ENCODE measurements at places on chromosomes 5 and 9.

DNA sequence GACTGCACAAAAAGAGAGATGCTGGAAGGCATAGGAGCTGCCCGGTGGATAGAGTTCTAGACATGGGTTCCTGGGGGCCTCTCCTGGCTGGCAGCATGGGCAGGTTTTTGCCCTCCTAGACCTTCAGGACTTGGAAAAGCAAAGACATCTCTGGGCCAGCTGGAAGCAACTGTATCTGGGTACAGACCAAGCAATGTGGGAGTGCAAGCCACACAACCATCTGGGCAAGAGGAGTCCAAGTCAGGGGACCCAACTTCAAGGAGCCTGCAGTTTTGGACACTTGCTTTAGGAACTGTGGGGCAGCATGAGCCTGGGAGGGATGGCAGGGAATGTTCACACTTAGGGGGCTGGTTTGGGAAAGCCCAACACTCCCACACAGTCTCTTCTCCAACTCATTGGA, 323.3 kb downstream of the GADD45G start:
- no peak for DNase-seq

DNA sequence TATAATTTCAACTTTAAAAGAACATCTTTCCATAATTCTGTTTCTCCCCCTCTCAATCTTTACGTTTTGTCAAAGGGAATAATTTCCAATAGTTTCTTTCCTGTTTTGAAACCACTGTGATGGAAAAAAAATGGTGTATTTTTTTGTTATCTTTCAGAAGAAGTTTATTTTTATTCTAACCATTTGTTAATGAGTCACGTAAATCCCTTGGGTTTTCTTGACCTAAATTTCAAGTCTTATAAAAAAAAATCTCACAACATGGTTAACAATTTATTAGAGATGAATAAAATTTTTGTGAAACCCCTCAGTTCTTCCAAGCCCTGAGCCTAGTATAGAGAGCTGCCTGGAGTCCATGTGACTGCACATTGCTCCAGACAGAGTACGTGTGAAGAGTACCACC, 106.1 kb upstream of the FBXL17 start:
- no peak for DNase-seq

DNA sequence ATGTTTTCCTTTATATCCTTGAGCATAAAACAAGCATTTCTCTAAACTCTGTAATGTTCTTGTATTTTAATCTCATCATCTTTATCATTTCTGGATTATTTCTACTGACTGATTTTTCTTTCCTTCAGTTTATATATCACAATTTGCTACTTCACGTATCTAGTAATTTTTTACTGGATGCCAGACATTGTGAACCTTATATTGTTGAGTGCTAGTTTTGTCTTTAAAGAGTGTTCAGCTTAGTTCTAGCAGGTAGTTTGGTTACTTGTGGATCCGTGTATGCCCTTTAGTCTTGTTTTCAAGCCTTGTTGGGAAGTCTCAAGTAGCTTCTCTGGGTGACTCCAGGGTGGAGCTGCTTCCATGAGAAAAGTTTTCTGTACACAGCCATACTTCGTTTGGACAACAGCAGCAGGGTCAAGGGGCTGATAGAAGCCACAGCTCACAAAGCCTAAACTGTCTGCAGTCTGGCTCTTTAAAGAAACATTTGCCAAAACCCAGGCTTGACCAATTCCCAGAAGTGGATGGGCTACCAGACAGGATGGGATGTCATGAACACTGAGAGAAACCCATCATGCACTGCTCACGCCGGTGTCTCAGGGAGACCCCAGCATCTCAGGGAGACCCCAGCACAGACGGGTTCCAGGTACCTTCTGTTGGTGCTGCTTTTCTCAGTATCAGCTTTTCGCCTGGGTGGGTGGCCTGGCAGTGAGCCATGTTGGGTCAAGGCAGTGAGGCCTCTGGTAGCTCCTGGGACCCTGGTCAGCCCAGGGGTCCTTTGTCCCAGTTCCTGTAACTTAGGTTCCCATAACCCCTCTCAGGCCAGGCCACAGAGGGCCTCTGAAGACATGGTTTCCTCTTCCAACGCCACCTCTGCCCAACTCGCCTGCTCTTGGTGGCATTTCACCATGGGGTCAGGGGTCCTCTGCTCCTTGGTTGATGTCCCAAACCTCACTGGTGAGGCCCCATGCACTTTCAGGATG, 29.1 kb downstream of the TRIP13 start:
- DNase-seq: no peak

DNA sequence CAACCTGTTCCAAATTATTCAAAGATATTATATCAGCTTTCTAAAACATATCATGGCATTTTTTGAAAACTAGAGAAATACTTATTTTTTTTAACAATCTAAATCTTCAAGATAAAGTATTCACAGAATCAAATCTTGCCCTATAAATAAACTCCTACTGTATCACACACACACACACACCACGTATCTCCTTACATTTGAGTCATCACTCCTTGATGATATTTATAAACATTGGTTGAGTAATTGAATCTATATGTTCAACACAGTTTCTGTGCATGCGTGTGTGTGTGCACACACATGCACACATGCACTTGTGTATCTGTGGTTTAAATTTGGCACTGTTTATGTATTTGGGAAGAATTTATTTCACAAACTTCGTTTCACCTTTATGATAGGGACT, 1716.4 kb downstream of the EFNA5 start:
- DNase-seq: no peak

DNA sequence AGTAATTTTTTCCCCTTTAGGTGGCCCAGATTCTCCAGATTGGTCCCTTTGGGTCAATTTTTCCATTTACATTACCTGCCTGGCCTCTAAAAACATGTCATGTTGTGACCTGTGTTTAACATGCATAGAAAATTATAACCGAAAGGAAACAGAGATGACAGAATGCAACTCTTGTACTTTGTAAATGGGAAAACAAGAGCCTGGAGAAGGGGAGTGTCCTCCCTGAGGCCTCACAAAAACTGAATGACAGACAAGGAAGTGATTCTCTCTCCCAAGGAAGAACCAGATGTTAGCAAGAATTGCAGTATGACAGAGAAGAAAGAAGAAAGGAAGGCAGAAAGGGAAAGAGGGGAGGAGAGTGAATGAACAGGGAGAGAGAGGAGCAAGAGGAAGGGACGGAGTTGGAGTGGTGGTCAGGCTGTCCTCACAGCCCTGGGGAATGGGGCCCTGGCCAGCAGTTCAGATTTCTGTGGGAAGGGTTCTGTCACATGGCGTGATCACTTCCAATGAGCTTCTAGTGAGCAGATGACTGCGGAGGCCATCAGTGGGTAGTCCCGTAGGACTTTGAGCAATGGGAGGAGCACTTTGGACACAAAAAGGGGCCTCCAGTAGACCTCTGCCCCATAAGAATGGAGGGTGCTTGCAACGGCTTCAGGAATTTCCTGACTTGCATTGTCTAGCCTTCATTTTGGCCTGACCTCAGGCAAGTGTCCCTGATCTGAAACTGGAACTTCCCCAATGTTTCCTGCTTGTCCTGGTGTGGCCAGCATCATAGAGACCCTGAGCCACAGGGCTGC, 31.6 kb downstream of the ABLIM3 start:
- no peak for DNase-seq

DNA sequence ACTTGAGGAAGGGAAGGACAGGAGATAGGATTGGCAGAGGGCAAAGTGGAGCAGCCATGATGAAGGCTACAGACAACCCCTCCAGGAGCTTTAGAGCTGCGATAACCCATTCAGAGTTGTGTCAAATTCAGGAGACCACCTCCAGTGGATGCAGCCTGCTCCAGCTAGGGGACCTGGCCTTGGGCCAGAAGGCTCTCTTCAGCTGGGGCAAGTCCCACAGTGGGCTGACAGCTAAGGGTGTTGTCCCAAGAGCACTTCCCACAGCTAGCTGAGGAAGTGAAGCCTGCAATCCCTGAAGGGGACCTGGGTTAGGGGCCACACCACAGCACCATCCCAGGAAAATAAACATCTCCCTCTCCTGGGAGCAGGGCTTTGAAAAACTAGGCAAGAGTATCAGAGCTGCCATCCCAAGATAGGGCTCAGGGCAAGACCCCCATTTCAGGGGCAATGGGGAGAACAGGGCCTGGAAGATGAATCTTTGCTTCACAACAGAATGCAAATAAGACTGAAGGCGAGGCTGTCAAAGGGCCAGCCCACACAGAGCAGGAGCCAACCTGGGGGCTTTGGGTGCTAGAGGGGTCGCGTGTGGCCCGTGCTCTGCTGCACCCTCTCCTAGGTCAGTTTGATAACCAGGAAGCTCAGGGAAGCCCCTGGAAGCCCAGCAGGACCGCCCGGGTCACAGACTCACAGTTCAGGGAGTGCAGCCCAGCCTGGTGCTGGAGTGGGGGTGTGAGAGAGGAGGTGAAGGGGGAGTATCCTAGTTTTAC, 19.3 kb upstream of the DAPK1 start:
- DNase-seq: no peak

GRCh38 chr5:180193749-180194375, 15.1 kb downstream of the RASGEF1C start:
- no peak for DNase-seq

DNA sequence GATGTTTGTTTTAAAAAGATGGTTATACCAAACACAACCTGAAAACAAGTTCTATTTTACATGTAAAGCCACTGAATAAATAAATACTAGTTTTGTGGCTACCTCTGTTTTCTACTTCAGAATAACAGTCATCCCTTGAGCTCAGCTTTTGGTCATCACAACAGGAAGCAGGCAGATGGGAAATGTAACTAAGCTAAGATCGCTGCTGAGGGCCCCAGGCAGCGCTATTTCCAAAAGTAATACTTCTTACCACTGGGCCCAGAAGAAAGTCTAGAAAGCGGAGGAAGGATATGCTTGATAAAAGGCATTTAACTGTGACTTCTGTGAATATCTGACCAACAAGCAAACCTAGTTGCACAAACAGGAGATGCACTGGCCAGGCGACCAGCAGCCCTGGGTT, 61.4 kb downstream of the SERINC5 start:
- no peak for DNase-seq

- DNase-seq: no peak
Observed at GRCh38 chr9:82495884-82496777, 507.6 kb downstream of the SPATA31D1 start.

DNA sequence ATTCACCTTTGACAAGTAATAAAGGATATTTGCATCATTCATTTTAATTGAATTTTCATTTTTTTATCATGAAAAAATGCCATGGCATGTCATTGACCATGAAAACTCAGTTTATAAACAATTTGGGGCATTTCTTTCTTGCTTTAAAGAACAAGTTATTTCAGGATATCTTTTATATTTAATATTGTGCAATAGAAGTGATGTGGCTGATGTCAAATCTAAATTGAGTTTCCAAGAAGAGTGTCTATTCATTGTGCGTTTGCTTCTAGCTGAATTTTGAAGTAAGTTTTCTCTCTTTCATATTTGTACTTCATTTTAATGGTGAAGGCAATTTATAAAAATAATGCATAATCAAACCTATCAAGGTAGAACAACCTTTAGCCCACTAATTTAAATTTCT, 30.5 kb downstream of the MACIR start:
- no peak for DNase-seq

DNA sequence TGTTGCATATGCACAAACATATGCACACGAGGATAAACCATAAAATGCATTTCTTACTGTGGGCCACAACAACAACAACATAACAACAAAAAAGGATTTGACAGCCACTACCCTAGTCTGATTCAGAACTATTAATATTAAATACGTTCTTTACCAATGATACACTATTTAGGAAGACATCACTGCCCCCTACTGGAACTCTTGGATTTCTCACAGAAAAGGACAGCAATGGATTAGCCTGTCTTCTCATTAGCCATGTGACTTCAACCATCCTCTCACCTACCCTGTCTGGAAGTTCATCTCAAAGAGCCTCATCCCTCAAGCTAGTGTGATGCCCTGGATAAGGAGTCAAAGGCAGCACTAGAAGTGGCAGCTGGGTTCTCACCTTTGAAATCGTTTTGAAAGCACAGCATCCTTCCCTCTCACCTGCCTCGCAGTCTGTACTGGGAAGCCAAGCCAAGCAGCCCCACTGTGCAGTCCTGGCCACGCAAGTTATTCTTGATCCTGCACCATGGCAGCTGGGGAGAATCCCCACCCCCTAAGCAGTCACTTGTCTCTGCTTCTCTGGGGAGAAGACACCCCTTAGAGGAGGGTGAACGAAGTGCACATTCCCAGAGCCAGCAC, 64.6 kb downstream of the SH3TC2 start:
- DNase-seq: no peak

DNA sequence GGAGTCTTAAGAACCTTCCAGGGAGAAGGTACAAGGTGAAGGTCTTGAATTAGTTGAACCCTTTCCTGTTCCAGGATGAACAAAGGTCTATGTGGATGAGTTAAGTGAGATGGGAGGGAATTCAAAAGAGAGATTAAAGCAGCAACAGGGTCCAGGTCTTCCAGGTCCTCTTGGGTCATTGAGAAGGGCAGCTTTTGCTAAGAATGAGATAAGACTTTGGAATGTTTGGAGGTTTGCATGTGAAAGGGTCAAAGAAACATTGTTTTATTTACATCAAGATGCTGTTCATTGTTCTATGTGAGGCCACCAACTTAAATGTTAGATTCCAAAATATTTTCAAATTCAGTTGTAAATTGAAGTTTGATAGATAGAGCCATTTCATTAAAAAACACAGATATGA, 463.9 kb downstream of the ANXA1 start:
- no peak for DNase-seq

DNA sequence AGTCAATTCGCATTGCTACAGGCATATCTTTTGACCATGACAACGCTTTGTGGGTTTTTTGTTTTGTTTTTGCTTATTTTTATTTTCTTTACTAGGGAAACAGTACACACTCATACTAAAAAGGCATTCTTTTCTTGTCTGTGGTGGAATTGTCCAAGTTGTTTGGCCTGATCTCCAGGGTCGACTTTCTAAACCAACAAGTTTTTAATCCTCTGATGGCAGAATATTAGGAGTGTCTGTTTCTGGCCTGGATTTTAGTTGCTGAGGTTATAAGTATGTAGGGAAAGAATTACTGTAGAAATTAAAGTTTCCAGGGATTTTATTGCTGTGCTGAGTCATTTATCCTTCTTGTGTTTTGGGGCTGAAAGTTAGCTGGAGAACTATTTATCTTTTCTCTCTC, 218.5 kb downstream of the TAF11L14 start:
- DNase-seq: no peak

DNA sequence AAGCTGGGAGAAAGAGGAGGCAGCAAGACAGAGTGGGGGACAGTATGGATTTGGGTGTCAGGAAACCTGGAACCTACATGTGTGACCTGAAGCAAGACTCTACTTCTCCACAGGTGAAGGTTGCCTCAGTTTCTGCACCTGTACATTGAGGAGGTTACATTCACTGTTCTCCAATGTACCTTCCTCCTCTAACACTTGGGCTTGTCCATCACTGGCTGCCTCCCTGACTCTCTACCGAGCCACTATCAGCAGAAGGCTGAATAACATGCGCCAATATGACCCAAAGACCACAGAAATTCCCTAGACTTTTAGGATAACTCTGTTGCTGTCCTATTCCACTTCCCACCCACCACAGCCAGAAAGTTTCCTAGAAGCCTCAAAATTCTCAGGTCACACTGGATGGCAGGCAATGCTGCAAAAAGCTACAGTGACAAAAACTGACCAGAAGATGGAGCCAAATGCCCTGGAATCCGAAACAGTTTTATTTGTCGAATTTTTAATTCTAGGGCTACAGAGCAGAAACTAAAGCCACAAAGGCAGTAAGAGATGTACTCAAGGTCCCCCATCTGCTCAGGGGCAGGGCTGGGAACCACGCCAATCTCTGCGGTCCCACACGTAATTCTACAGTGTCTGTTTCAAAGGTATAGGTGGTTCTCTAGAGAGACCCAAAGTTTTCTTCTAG, 64.4 kb downstream of the FAM114A2 start:
- no peak for DNase-seq
